ENCODE measurements at places on chromosomes 6 and 20.

DNA sequence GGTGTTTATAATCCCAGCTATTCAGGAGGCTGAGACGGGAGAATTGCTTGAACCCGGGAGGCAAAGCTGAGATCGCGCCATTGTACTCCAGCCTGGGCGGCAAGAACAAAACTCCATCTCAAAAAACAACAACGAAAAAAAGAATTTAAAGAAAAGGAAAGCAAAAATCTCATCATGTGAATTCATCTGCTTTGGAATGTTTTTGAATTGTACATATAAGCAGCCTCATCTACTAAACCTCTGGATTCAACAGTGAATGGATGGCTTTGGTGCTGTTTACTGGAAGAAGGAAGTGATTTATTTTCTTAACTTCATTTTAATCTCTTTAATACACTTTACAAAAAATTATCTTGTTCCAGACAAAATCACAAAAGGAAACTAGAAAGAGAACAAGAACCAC, 51.8 kb upstream of the PNRC1 start:
- DNase-seq, result no peak

DNA sequence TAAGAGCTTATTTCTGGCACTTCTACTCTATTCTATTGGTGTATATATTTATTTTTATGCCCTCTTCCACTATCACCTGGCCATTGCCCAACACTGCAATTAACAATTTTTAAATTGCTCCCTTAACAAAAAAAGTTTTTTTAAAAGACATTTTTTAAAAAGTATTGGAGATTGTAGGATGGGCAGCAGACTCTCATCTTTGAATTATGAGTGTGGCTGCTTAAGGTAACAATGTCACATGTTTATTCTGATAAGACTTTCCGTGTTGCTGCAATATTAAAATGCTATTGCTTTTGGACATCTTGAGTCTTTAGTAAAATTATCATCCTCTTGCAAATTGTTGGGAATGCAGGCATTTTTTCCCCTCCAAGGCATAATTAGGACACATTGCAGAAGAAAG, 31.4 kb downstream of the SMOC2 start:
- no peak for DNase-seq

- DNase-seq, result no peak
Observed at GRCh38 chr6:160071805-160072690, 49.6 kb upstream of the SLC22A1 start.

DNA sequence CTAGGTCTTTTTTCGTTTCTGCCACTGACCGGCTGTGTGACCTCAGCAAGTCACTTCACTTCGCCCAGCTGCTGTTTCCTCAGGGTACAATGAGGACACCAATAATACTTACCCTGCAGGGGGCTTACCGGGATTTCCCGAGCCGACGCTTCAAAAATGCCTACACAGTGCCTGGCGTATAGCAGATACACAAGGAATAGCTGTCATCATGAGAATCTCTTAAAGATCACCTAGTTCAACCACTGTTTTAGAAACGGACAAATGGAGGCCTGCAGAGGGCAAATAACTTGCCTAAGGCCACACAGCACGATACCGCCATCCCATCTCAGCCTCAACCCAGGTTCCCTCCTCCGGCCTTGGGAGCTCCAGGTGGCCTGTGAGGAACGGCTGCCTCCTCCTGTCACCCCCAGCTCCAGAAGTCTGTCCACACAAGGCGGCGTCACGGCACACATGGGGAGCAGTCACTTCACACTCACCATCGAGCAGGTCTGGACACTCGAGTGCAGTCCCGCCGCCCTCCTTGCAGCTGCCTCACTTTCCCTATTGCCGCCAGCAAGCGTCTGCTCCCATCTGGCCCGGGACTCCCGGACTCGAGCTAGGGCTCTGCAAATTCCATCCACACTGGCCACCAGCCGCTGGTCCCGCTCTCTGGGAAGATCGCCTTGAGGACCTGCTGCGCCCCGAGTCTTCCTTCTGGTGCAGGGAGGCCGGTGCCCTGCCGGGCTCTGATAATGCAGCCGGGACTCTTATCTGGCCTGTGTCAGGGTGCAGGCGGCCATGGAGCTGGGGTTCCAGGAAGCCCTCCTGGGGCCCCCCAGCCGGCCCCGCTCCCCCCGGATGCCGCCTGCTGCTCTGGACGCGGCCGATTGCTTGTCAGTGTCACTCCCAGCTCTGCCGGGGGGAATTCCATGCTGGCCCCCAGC, at the start of gene RIPOR3:
Gene RIPOR3 (minus strand): TSS at position 893 of the 923 bp plus-strand sequence. CDS start 414 bp downstream, at position 479.
- no peak for DNase-seq

DNA sequence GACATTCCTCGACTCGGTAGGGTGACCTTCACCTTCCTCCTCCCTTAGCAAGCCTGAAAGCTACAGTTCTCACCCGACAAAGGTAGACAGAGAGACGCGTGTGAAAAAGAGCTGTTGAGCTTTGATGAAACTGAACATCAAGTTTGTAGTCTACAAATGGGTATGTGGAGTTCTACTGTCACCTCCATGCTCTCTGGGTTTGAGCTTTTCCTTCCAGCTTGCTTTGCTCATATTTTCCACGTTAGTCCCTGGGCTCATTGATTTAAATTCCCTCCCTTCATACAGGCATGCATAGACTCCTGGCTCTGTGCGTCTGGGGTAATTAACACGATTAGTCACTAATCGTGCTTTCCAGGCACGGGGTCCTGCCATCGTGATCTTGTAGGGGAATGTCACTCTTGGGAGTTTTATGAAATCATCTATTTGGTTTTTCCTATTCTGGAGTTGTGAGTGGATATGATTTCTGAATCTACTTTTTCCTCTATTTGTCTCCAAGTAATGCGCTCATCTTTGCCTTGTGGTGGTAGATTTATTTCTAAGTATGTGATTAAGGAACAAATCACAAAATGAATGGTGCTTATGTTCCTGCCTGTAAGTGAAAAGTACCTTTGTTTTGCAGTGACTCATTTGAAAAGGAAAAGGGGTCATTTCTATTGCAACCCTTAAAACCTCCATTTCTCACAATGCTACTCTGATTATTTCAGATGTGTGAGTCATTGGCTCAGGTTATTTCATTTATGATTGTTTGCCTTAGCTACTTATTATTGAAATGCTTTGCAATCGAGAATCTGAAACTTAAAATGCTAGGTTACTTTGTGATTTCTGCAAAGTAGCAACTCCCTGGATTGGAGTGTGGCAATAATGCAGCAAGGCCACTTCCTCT, 154.6 kb downstream of the ZDHHC14 start:
- no peak for DNase-seq

GRCh38 chr6:120632975-120633374, 701.3 kb downstream of the TBC1D32 start:
- DNase-seq, result no peak

DNA sequence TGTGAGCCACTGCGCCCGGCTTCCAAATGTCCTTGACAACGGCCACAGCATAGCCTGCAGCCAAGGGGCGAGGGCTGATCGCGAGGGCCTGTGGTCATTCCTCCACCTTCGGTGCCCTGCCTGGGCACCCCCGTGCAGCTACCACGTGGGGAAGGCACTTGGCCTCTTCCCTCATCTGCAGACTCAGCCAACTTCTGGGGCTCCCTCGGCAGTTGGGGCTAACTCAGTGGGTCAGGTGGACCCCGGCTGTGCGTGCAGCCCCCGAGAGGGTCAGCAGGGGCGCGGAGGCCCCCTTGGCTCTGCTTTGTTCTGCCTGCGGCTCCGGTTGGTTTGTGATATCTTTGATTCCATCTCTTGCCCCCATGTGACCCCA, 52.9 kb upstream of the BHLHE23 start:
- DNase-seq, result no peak

DNA sequence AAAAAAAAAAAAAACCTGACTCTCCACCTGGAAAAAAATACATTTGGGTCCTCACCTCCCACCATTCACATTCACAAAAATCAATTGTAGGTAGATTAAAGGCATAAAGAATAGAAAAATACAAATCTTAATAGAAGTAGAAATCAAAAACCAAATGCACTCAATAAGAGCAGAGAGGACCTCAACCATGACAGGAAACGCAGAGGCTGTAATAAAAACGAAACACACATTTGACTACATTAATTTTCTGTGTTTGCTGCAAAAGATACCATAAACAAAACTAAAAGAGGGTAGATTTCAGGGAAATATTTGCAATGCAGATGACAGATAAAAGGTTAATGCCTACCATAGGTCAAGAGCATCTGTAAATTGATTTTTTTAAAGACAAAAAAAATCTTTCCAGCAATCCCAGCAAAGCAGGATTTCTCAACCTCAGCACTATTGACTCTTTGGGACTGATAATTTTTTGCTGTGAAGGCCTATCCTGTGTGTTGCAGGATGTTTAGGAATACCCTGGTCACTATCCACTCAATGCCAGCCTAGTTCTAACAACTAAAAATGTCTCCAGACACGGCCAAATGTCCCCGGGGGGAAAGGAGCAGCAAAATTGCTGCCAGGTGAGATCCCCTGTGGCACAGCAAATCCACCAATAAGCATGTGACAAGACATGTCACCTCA, 9.1 kb downstream of the ETV7 start:
- no peak for DNase-seq

DNA sequence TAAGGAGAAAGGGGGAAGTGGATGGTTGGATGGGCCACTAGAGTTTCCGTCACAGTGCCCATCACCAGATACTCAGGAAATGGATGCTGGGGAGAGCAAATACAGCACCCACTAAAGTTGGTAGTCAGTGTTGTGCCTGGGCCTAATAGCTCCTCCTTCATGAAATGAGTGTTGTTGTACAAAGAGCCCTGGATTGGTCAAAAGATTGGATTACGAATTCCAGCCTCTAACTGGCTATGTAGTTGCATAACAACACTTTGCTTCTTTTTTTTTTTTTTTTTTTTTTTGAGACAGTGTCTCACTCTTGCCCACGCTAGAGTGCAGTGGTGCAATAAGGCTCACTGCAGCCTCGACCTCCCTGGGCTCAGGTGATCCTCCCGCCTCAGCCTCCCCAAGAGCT, 27.4 kb downstream of the KCNG1 start:
- no peak for DNase-seq

GRCh38 chr20:35166242-35166830, 5.5 kb upstream of the PROCR start:
- DNase-seq, result no peak

- no peak for DNase-seq
Observed at GRCh38 chr20:20207291-20207690, 155.0 kb downstream of the CFAP61 start.

GRCh38 chr20:14888134-14888533, 550.7 kb upstream of the FLRT3 start:
- DNase-seq, result no peak

DNA sequence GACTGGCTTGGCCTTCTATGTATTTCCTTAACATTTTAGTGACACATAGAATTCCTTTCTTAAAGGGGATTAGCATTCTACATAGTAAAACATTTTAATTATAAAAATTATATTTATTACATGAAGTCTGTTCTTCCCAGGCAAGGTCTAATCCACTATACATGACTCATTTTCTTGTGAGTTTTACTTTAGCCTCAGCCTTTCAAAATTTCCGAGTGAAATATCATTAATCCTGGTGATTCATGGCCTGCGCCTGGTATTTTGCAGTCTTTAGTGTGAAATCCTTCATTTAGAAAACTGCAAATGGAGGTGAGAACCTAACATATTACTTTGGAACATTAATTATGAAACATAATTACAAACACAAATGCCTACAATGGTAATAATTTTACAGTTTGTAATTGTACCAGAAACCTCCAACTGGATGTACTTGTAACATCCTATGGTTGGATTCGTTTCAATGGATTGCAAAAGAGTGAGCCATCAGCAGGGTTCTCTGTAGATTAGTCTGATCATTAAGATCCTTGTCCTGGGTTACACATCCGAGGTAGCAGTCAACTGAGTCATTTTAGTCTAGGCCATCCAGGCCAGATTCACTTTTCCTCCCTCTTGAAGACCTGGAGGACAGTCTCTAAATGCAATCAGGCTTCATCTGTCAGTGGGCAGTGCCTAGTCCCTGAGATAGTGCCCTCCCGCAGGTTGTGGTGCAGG, 272.0 kb downstream of the PACRG start:
- no peak for DNase-seq

DNA sequence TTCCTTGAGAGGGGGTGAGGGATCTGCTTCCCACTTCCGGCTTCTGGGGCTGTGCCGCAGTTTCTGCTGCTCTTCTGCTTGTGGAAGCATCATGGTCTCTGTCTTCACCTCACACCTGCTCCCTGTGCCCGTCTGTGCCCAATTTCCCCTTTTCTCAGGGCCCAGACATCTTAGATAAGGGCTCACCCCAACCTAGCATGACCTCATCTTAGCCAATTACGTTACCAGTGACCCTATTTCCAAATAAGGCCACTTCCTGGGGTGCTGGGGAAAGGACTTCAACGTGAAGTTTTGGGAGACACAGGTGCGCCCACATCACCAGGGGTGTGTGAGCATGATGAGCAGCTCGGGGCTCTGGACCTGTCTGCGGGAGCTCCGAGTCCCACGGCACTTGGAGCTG, 20.7 kb upstream of the RBBP8NL start:
- no peak for DNase-seq

- no peak for DNase-seq
Observed at GRCh38 chr6:134424165-134424797, 106.4 kb upstream of the SGK1 start.

- DNase-seq, result no peak
Observed at GRCh38 chr6:111580826-111581505, 24.7 kb downstream of the TRAF3IP2 start.

GRCh38 chr20:63946986-63947637, 9.1 kb downstream of the UCKL1 start:
- DNase-seq, result no peak

GRCh38 chr6:135675862-135676261, 175.6 kb upstream of the PDE7B start:
- no peak for DNase-seq

DNA sequence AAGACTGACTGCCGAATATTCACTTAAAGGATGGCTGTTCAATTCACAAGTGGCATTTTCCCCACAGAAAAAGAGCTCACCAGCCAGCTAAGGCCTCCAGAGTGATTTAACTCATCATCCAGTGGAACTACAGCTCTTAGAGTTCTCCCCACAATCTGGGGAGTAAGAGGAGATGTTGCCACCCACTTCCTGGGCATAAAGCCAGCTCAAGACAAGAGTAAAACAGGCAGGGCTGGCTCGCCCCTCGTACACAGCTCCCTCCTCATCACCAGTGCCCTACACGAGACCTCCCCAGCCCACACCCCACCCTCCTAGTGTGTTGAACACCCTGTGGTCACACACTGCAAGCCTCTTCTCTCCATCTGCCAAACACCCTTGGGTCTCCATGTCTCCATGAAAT, 47.2 kb upstream of the IPCEF1 start:
- no peak for DNase-seq

- no peak for DNase-seq
Observed at GRCh38 chr6:76840041-76840745, 623.1 kb downstream of the HTR1B start.

DNA sequence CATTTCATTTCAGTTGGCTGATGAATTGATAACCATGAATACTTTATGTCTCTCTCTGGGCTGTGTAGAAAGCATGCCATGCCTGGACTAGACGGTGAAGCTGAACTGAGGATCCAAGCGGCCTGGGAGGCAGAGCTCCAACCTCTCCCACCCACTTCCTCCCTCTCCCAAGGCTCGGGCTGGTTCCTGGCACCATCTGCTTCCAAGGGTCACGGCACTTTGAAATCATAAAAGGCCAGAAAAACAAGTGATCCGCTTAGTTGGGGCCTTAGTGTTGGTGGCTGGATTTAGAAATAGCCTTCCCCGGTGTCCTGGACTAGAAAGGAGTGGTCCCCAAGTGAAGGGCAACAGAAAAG, 202.4 kb upstream of the PMEPA1 start:
- no peak for DNase-seq

- no peak for DNase-seq
Observed at GRCh38 chr20:48648482-48649051, 179.2 kb downstream of the PREX1 start.

Measured in anterior cingulate cortex (tissue), 58 donors.